ENCODE measurements at places on chromosomes 2 and 18.
A peak's percentile ranks its signal among the peaks of the same experiment; 100 is the strongest.

DNA sequence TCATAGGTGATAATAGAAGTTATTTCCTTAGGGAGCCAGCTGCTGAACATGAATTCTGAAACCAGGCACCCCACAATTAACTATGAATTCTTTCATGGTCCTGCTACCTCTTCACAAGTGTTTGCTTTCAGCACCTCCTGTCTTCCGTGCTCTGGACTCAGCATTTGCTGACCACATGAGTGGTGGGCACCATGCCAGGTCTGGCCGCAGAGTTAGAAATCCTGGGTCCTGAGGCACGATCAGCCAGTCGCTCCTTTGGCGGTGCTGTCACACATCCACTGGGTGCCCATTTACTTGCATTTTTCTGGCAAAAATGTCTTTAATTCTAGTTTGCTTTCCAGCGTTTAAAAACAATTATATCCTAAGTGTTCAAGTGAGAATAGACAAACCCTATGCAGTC lies 196.4 kb upstream of the PXDN start:
- DNase-seq = no peak

GRCh38 chr2:176924909-176925534 lies 287.6 kb upstream of the HNRNPA3 start:
- DNase-seq = no peak

DNA sequence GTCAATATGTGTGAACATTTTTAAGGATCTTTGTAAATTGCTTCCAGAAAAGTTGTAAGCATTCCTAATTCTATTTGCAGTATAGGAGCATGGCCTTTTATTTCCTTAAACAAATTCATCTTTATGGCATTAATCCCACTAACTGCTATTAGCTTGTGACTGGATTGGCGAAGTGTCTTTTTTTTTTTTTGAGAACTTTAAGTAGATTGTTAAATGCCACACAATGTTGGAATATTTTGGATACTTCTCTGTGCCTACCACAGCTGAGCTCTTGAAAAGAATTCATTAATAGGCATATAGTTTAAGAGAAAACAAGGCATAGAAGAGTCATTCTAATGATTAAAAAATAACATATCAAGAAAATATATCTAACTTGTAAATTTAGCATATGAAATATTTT lies 129.7 kb downstream of the LAMA3 start:
- no peak for DNase-seq

- DNase-seq = peak; percentile 3
These were observed 185.2 kb upstream of the EPC2 start for GRCh38 chr2:148459377-148459778.

- DNase-seq = no peak
These were observed at the start of gene RTKN for GRCh38 chr2:74441690-74442482. TSS of gene RTKN (minus strand) at chr2:74441937. CDS start at chr2:74441816, 121 bp downstream.

GRCh38 chr2:234491281-234491680 lies 5.6 kb downstream of the ARL4C start:
- DNase-seq = no peak

GRCh38 chr2:162706770-162707169 lies 131.8 kb downstream of the KCNH7 start:
- DNase-seq = no peak

DNA sequence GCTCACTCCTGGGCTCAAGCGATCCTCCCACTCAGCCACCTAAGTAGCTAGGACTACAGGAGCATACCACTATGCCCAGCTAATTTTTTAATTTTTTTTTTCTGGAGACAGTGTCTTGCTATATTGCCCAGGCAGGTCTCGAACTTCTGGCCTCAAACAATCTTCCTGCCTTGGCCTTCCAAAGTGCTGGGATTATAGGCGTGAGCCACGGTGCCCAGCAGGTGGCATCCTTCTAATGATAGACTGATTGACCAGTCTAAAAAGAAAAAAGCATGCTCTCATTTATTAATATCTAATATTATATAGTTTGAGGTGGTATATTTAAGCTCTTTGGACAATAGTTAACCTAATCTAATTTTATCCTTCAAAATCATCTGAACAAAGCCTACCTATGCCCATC lies 198.6 kb downstream of the CAMKMT start:
- DNase-seq = no peak

GRCh38 chr18:46915800-46916550 lies 1.3 kb downstream of the PIAS2 start:
- DNase-seq = no peak

DNA sequence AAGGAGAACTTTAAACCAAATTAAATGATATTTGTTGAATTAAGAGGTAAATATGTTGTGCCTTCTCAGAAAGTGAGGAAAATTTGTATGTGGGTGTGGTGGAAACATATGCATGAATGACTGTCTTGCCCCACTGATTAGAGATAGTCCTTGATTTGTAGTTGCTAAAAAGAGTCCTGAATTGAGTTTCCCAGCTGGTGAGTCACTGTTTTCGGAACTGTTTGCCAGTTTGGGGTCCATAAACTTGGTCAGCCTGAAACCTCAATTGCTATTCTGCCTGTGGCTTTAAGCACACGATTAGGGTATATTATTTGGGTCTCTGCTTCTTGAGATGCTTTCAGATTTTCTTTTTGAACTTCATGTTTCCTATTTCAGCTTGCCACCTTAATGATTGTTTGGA lies 53.3 kb downstream of the PIKFYVE start:
- DNase-seq = no peak

- DNase-seq = peak; percentile 71
These were observed 136.5 kb upstream of the HAAO start for GRCh38 chr2:42928692-42929545.

DNA sequence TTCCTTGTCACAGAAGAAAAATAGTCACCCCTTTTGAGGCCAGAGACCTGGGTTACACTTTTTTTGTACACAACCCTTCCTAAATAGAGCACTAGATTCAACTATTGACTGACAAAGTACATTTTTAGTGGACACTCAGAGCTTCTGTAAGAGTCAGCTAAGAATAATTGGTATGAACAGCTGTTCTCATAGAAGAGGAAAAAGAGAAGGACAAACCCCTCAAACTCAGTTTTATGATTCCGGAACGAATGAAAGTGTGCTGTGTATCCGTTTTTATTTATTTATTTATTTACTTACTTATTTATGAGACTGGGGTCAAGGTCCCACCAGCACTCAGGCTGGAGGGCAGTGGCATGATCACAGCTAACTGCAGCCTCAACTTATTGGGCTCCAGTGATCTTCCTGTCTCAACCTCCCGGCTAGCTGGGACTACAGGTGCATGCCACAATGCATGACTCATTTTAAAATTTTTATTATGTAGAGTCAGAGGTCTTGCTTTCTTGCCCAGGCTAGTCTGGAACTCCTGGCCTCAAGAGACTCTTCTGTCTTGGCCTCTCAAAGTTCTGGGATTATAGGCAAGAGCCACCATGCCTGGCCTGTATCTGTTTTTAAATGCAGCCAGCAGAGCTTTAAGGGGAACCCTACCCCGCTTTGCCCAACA lies 36.0 kb upstream of the FZD5 start:
- no peak for DNase-seq

- DNase-seq = no peak
These were observed 495.0 kb downstream of the TMX3 start for GRCh38 chr18:68219872-68220271.

GRCh38 chr2:182668671-182669070 lies 47.4 kb upstream of the DNAJC10 start:
- no peak for DNase-seq

- DNase-seq = no peak
These were observed 302.5 kb downstream of the NRXN1 start for GRCh38 chr2:50729306-50730049.

DNA sequence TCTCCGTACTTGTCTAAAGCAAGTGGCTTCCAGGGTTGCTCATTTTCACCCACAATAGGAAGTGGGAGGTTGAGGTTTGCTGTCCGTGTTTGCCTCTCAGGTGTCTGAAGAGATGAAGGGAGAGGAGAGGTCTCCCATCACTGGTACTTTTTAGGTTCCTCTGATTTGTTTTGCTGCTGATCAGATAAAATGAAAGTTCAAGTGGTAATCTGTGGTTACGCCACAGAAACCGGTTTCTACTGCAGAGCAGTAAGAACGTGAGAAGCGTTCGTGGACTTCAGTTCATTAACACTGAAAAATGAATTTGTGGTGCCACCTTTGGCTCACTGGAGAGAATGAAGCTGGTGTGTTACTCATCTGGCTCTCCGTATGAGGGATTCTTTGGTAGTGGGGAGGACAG lies 118.2 kb downstream of the GBX2 start:
- DNase-seq = no peak

GRCh38 chr2:113910967-113911678 lies 21.2 kb downstream of the ACTR3 start:
- no peak for DNase-seq

GRCh38 chr18:48885924-48886400 lies 64.8 kb downstream of the SMAD7 start:
- DNase-seq = no peak

GRCh38 chr18:80154293-80154692 lies 45.2 kb downstream of the ADNP2 start:
- no peak for DNase-seq

GRCh38 chr2:105789745-105790460 lies 45.2 kb downstream of the NCK2 start:
- DNase-seq = peak; percentile 90

DNA sequence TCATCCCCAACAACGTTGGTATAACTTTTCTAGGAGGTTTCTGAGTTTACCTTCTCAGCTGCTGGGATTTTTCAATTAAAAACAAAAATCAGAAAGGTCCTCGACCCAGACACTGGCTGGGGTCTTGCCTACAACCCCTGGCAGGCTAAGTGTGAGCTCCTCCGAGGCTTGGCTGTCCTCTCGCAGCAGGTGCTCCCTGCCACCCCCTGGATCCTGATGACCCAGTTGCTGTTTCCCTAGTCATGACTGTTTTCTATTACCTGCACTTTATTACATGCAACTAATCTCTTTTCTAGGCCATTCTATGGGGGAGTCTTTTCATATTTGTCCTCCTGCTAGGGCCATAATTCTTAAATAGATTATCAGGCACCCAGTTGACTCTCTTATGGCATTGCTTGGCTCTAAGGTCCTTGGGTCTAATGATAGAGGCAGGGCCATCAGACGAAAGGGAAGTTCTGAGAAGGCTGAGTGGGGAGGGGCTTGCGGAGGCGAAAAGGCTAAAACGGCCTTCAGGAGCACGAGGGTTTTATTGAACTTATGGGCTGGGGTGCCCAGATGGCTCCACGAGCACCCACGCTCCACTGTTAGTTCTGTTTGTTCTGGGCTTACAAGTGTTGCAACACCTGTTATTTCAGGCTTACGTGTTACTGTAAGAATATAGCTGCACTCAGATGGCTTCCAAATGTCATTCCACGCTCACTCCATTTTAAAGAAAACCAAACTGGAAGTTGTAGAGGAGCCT lies 166.0 kb downstream of the NCK2 start:
- DNase-seq = no peak

- no peak for DNase-seq
These were observed 203.4 kb downstream of the RND3 start for GRCh38 chr2:150284116-150284515.

DNA sequence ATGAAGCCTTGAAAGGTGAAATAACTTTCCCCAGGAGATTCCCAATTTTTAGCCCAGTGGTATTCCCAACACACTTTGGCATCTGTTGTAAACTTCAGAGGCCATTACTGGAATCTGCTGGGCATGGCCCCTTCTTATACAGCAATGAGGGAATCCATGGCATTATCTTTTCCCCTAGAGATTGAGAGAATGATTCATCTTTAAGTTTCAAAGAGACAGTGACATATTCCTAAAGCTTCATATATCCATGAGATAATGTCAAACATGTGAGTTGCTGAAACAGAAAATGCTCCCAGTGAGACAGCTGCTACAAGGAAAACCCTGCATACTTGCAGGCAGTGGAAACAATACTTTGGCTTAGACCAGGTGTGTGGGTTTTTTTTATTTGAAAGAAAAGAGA lies 51.1 kb upstream of the DLX2 start:
- DNase-seq = no peak

GRCh38 chr18:1304392-1304992 lies 399.8 kb downstream of the ADCYAP1 start:
- DNase-seq = no peak

DNA sequence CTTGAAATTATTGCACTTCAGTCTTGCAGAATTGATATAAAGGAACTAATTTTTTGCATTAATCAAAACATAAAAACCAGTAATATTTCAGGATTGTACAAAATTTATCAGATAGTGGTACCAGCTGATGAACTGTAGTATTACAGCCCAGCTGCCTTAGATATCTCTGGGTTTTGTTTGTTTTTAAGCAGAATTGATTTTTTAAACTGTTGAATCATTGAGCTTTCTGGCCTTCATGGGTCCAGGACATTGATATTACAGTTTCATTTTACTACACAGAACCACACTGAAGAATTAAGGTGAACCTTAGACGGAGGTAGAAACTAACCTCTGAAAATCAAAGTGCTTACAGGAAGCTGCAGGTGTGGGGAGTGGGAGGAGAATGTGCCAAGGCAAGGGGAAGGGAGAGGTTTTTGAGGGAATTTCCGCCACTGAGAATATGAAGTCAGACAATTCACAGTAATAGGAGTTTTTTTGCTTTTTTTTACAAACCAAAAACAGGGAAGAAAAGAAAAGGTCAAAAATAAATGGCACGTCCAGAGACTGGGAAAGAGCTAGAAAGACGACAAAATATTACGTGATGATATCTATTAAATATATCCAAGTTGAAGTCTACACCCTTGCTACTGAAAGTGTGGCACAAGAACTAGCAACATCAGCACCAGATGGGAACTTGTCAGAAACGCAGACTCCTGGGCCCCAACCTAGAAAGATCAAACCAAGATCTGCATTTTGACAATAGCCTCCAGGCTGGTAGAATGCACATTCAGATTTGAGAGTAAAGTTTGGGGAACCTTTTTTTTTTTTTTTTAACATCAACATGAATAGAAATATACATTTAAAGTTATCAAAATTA lies 40.8 kb upstream of the SPAG16 start:
- no peak for DNase-seq

- peak; percentile 43 for DNase-seq
These were observed 264.1 kb downstream of the EXOC6B start for GRCh38 chr2:72561621-72562318.

DNA sequence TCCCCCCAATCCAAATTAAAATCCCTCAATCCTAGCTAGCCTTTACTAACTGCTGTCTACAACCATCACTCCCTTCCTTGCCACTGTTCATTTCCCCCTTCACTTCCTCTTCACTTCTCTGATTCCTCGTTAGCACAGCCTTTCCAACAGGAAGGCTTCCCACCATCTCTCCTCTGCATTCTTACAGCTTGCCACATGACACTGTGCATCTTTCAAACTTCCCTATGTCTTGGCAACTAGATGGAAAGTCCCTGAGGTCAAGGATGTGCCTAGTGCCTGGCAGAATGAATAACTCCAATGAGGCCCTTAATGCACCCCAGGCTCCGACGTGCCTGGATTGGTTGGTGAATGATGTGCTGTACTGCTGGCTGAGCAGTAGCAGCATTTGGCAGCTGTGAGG lies 15.2 kb downstream of the SAP130 start:
- no peak for DNase-seq

DNA sequence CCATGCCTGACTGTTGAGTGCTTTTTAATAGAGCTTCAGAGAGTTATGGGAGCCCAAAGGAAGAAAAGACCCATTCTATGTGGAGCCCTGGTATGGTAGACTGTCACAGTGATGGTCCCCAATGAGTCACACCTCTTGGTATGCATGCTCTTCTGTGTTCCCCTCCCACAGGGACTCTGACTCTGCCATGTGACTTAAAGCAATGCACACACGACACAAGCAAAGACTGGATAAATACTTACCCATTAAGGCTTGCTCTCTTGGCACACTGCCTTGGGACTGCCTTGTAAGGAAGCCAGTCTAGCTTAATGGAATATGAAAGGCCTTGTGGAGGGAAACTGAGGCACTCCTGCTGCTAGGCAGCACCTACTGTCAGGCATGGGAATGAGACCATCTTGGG lies 16.7 kb upstream of the DTNB start:
- DNase-seq = peak; percentile 68

GRCh38 chr2:72913486-72914205 lies 3.7 kb upstream of the EMX1 start:
- DNase-seq = no peak

- DNase-seq = peak; percentile 30
These were observed 20.9 kb downstream of the THNSL2 start for GRCh38 chr2:88190808-88191721.
